ENCODE measurements at places on chromosomes 3 and 15.

DNA sequence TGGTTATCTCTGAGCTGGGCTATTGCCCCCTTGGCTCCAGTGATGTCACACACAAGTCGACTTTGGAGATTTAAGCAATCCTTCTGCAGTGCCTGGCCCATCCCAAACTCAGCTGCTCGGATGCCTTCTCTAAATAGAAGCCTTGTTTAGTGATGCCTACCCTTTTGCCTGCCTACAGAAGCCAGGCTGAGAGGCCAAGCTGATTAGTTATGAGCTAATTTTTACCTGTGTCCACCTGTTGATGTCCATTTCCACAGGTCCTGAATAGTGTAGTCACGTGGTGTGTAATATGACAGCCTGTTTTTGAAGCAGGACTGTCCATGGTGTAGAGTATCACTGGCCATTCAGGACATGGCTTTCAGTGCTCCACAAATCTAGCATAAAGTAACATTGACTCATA is 45.5 kb downstream of the SSUH2 start:
- no peak for DNase-seq

GRCh38 chr3:128585189-128585588 is 65.4 kb downstream of the RPN1 start:
- DNase-seq, result no peak

DNA sequence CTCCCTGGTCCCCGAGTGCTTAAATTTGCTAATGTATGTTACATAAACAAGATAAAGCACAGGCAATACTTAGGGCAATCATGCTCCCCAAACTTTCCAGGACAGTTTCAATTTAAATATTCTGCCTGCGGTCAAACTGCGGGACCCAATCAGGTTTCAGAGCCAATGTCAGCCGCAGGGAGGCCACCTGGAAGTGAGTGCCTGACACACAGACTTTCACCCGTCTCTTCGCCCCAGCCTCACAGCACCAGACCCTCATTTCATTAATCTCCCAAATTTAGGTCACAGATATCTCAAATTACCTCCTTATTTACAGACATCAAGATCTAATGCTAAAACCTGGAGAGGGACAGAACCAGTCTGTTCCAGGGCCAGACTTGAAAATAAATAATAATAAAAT is 107.2 kb upstream of the ALDH1A3 start:
- DNase-seq, result no peak

DNA sequence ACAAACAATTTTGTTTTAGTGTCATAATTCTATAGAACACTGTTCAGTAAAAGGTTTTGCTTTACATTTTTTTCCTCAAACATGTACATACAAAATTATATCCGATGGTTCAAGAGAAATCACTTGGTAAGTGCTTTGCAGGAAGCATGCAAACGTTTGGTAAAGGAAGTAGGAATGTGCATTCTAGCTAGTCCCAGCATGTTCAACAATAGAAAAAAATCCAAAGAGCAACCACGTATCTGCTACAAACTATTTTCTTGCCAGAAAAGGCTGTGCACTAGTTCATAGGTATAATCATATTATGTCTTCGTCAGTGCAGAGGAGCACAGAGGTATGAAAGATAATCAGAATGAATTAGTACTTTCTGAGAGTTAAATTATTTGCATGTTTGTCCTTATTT is 58.0 kb downstream of the GPR160 start:
- DNase-seq, result no peak

DNA sequence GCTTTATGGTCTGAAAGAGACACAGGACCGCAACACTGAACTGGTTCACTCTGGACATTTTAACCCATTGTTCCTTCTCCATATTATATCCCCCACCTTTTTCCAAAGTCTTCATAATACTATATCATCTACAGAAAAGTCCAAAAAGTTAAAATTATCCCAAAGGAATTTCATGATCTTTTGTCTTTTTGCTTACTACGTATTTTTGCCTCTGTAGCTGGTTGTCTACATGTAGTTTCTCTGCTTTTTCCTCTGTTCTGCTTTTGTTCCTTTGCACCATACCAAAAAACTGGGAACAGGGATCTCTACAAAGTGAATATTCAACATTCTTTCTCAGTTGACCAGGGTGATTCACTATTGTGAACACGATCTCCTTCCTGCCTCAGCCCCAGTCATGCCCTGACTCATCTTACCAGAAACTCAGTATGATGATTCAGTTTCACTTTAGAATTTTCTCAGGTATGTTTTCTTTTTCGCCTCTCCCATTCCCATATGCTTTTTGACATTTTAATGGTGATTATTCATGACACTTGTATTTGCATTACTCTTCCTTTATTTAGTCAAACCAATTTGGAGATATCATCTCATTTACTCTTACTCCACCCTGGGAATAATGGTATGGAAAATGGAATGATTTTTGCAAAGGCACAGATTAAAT is 14.5 kb downstream of the EMC4 start:
- peak; percentile 82 for DNase-seq

DNA sequence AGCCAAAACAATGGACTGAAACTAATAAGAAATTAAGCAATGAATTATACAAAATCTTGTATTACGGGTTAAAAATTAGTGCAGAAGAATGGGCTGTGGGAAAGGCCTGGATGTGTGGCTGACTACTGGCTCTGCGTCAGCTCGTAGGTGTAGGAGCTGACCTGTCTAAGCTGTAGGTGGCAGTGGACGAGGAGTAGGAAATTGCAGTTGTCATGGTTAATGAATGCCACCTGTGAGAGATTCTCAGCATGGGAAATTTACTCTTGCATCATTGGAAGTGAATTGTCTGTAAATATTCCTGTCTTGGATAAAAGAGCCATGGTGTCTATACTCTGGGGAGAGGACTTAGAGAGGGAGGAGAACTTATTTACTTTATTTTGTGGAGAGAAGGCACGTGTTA is 23.4 kb downstream of the CHRNA7 start:
- no peak for DNase-seq

- peak; percentile 31 for DNase-seq
Measured at GRCh38 chr15:38145651-38146111, 107.0 kb upstream of the SPRED1 start.

DNA sequence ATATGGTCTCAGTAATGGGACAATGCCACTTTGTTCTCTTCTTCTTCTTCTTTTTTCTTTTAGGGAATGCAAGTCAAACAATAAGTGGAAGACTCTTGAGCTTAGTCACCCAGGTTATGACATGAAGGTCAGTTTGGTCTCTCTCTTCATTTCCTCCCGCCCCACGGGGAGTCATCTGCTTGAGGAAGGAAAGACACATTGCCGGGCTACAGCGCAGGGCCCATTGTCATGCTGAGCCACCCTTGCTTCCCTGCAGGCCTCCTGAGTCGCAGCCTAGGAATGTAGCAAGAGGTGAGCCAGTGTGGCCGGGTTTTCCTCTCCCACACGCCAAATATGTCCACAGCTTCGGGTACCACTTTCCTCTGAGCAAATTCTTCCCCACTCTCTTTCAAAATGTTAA is 47.6 kb downstream of the RAP2B start:
- peak; percentile 54 for DNase-seq

DNA sequence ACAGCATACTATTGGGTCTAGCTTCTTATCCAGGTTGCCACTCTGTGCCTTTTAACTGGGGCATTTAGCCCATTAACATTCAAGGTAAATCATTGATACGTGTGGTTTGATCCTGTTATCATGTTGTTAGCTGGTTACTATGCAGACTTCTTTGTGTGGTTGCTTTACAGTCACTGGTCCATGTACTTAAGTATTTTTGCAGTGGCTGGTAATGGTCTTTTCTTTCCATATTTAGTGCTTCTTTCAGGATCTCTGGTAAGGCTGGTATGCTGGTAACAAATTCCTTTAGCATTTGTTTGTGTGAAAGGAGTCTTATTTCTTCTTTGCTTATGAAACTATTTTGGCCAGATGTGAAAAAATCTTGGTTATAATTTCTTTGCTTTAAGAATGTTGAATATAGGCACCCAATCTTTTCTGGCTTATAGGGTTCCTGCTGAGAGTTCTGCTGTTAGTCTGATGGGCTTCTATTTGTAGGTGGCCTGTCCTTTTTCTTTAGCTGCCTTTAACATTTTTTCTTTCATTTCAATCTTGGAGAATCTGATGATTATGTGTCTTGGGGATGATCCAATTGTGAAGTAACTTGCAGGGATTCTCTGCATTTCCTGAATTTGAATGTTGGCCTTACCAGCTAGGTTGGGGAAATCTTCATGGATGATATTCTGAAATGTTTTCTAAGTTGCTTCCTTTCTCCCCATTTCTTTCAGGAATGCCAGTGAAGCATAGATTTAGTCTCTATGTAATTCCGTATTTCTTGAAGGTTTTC is 39.3 kb downstream of the CCR1 start:
- DNase-seq, result peak; percentile 17

- DNase-seq, result no peak
Measured at GRCh38 chr3:69290006-69290405, 95.9 kb downstream of the FRMD4B start.

- no peak for DNase-seq
Measured at GRCh38 chr3:63864965-63865327, 1.3 kb downstream of the ATXN7 start.

- DNase-seq, result no peak
Measured at GRCh38 chr15:78193731-78194567, 40.4 kb downstream of the ACSBG1 start.

DNA sequence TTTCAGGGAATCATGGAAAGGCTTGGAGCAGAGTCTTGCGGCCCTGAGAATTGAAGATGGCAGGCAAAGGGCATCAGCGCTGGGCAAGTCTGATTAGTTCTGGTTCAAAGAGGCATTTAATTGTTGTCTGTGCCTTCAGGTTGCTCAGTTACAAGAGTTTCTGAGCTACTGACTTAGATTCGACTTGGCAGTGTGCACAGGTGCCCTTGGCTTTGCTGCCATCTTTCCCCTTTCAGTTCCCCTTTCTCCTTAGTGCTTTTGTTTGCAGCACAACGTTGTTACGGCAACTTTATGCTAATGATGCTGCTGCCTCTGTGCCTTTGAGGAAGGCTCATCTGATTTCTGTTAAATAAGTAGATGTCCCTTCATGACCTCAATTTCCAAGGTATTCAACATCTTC is 12.5 kb downstream of the P2RY14 start:
- no peak for DNase-seq

GRCh38 chr3:23219117-23219516 is 16.0 kb downstream of the UBE2E2 start:
- no peak for DNase-seq

GRCh38 chr3:5004319-5005152 is 25.3 kb downstream of the BHLHE40 start:
- no peak for DNase-seq

- DNase-seq, result no peak
Measured at GRCh38 chr3:135629701-135630408, 335.7 kb upstream of the PPP2R3A start.

DNA sequence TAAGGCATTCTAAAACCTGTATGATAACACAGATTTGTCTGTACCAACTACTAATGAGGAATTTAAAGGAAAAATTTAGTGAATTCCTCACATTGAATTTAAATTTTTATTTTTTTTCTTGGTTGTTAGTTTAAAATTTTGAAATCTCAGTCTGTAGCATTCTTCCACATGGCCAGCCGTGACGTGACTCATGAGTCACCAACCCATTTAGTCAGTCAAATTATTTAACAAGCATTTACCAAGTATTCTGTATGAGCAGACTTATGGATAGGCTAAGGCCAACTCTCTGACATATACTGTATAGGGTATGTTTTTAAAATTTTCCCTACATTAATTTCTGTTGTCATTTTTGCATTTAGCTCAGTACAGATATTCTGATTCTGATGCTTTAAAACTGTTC is 112.9 kb downstream of the CNTN4 start:
- DNase-seq, result no peak

- DNase-seq, result peak; percentile 49
Measured at GRCh38 chr3:172648747-172649146, 62.1 kb downstream of the NCEH1 start.

- DNase-seq, result no peak
Measured at GRCh38 chr15:92430069-92430440, 36.4 kb downstream of the ST8SIA2 start.

- no peak for DNase-seq
Measured at GRCh38 chr15:31347067-31347975, 20.7 kb downstream of the KLF13 start.

- DNase-seq, result peak; percentile 79
Measured at GRCh38 chr3:196440041-196440537, 7.9 kb upstream of the UBXN7 start.

- peak; percentile 46 for DNase-seq
Measured at GRCh38 chr15:36130641-36131310, 448.6 kb upstream of the CDIN1 start.

DNA sequence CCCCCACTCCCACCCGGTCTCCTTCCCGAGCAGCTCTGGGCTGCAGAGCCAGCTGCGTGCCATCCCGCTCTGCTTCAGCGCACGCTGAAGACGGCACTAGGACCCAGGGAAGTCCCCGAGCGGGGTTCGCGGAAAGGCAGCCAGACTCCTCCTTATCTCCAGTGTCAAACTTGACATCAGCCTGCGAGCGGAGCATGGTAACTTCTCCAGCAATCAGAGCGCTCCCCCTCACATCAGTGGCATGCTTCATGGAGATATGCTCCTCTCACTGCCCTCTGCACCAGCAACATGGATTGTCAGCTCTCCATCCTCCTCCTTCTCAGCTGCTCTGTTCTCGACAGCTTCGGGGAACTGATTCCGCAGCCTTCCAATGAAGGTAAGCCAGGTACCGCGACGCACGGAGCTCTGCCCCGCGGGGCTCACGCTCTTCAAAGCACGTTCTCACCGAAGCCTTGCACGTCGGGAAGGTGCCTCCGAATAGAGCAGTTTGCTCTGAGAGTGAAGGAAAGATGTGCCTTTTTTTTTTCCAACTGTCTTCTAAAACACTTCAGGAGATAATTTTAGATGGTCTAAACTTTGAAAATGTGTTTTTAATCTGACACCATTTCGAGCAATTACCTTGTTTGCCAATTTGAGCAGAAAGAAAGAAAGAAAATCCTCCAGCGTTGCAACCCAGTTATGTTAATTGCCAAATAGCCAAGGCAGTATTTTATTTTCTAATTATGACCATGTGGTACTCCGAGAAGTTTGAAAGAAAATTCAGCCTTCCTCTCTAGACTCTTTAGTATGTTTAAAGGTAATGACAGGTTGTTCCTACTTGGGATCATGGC is at the start of gene EPHA3:
Gene EPHA3, plus strand, starts transcription at position 161 of the 830 bp plus-strand sequence. Its CDS starts 128 bp downstream, at position 289.
- DNase-seq, result peak; percentile 72

DNA sequence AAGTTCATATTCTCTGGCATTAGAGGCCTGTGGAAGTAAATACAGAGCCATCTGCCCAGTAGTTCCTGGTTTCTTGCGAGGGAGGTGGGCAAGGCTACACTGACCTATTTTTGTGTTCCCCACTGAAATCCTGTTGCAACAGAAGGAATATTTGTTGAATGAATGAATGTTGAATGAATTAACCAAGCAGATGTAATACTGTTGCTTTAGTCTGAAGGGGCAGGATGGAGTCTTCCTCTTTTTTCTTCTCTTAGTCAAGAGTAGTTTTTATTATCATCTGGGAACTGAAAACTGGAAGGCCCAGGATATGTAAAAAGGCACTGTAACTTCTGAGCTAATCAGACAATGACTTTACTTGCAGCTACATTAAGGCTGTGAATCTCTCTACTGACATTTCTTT is 17.1 kb downstream of the BLOC1S6 start:
- DNase-seq, result no peak

GRCh38 chr3:78277220-78277619 is 1237.3 kb downstream of the ROBO2 start:
- DNase-seq, result no peak
